SJCRH30 (cell line): ENCODE measurements at places on chromosomes 11 and 22.

- DNase-seq, result no peak
Observed at GRCh38 chr11:2389377-2390026, 11.0 kb upstream of the TSSC4 start.

GRCh38 chr11:14029440-14029839 is 66.9 kb downstream of the SPON1 start:
- no peak for DNase-seq

DNA sequence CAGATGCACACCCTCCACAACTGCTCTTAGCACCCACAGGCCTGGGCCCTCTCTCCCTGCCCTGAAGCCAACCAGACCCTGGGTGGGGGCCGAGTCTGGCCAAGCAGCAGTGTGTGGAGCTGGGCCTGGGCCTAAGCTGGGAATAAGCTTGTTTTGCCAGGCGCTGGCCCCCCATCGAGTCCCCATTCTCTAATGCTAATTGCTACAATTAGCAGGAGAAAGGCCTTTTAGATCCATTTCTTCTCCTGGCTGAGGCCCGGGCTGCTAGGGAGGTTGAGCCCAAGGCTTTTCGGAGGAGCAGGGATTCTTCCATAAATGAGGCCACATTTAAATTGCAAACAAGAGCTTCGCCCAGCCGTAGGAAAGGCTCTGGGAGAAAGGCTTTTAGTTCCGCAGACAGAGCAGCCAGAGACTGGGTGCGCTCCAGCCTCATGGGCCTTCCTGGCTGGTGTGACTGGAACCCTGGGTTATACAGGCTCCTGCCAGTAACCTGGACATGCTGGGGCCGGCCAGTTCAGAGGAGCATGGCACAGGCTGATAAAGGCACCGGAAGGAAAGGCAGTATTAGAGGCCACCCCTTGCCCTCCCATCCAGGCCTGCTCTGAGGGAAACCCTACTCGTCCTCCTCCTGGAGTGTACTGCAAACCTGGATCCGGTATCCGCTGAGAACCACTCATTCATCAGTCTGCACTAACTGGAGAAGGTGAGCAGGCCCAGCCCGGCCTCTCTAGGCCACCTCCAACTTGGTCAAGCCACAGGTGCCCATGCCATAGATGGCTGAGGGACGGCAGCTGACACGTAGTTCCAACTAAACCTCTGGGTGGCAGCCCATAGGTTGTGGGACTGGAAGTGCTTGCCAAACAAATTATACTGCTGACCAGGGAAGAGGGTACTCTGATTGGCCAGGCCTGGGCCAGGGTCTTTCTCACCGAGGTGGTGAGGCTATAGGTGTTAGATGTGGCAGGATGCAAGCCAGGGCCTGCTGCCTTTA is 6.2 kb downstream of the KCNQ1OT1 start:
- no peak for DNase-seq

DNA sequence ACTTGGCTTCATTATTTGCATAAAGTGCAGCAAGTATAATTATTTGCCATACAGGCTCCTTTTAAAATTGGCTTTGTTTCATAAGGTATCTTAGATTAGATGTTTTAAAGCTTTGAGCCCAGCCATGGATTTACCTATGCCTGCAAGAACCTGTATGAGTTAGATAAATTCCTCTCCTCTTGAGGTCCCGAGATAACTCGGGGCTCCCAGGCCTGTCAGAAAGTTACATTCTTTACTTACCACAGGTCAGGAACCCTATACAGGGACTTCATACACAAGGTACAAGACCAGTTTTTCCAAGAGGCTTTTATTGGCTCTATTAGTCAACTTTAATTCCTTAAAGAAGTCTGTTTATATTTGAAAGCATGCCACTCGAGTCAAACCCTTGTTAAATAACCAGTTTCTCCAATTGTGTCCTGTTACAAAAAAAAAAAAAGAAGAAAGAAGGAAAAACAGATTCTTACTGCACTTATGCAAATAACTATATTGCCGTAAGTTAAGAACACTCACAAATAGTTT is 2.3 kb upstream of the C1QTNF6 start:
- no peak for DNase-seq

GRCh38 chr22:49815641-49816091 is 12.0 kb downstream of the BRD1 start:
- no peak for DNase-seq

DNA sequence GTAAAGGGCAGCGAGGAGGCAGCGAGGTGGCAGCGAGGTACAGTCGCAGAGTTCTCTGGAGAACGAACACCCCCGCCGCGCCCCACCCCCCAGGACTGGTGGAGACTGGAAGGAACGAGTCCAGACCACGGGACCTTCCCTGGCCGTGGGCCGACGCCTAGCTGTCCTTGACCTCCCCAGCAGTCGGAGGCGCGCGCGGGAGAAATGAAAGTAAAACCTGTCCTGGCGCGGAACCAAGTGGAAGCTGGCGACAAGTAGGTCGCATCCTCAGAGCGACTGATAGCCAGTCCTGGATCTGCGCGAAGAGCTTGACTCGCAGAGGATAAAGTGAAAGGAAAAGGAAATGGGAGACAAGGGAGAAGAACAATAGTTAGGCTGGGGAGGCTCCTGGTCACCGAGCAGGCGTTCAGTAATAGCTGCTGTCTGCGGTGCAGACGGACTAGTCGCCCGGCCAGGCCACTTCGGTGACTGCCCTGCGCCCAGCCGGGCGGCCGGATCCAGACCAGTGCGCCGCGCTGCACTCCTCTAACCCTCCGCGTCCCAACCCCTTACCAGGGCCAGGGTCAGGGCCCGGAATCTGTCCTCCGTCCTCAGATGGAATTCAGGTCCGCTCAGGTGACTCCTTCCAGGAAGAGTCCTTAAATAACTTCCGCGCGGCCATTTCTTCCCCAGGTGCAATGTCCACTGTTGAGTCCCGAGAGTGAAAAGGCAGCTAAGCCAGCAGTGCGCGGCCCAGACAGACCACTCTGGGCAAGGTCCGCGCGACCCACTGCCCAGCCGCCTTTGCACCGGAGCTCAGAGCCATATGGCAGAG is 1.9 kb upstream of the ADM start:
- DNase-seq, result peak; percentile 44

- peak; percentile 60 for DNase-seq
Observed at GRCh38 chr22:21942407-21943343, 10.0 kb downstream of the PPM1F start.
